CD4-positive, alpha-beta T cell treated with Interleukin-12 subunit alpha and Interleukin-12 subunit beta, for 1 hour (primary cell): ENCODE measurements at places on chromosomes 4 and X.

DNA sequence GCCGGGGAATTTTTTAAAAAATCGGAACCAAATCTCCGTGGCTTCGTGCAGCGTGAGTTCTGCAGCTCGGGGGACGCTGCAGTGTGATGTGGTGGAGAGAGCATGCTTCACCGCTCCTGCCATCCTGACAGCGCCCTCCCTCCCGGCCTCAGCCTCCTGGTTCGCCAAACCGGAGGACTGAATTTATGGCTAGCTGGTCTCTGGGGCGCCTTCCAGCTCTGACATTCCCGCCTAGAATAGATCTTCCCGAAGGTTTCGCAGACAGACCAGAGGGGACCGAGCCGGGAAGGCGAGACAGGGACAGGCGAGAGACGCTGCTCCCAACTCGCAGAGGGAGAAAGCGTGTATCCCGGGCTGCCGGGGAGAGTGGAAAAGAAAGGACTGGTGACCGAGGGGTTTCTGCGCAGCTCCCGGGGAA, 25.9 kb downstream of the HOPX start:
- DNase-seq: no peak

DNA sequence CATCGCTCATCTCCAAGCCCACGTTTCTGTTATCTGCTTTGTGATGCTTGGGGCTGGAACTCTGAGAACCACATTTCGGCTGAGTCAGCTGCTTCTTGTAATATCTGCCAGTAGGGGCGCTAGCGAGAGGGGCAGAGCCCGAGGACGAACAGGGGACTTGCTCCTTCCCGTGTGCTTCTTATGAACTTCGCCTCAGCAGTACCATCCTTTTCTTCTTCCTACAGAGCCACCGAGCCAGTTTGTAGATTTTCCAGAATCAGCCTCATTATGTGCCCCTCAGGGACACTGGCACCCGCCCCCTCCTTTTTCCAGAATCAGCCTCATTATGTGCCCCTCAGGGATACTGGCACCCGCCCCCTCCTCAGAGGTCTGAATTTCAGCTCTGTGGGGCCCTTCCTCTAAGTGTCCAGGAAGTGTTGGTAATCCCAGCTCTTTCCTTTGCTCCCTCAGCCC, 441.7 kb upstream of the RASGEF1B start:
- peak; percentile 56 for DNase-seq

GRCh38 chr4:113502906-113503305, 258.6 kb downstream of the CAMK2D start:
- DNase-seq: no peak

DNA sequence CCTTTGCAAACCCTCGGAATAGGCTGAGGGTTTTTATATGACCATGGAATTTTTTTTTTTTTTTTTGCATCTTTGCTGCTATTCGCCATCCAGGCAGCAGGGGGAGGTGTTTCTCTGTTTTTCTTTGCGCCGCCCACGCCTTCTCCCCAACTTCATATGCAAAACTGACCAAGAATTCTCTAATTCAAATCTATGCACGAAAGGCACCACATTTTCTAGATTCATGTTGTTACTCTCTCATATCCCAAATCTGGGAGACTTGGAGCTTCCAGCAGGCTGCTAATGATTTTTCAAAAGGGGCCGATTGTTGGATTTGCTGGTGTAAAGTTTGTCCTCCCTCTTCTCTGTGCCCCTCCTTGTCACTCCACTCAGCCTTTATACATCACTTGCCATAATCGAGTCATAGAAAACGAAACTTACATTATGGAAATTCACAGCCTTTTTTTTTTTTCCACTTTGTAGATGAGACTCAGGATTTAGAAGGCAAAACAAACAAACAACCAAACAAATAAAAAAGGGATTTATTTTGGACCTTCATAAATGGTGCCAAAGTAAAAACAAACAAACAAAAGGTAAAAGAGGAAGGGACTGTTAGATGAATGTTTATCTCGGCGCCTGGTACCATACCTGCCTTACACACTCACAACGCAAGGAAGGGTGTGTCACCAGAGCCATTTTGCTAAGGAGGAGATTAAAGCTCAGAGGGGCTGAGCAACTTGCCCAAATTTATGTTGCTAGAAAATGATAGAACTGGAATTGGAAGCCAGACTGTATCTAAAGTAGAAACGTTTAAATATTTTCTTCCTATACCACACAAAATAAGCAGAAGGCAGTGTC, 29.3 kb upstream of the BOD1L1 start:
- DNase-seq: peak; percentile 61

DNA sequence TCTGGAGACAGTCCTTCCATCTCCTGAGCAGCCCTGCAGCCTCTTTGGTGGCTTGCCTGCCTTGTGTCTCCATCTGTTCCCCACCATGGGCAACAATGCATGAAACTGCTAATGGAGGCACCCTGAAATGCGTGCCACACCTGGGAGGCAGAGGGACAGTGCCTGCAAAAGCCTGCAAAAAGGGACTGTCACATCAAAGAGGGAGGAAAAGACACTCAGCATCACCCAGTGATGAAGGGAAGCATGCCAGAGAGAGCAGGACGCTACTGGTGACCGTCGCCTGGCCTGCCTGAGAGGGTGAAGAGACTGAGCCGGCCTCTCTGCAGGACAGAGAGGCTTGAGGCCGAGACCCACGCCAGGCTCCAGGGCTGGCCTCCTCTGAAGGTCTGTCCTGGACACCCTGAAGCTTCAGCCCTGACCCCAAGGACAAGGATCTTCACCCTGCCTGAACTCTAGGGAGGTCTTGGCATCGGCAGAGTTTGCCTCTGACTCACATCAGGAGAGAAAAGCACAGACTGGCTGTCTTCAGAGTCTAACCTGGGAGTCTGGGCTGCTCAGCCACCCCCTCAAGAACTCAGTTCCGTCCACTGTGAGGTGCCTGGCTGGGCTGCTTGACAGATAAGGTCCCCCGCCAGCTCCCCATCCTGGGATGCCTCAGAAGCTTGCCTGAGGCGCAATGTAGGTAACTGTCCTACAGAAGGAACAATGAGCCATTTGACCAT, 8.1 kb downstream of the ACSL1 start:
- no peak for DNase-seq

GRCh38 chrX:103439161-103439560, 62.8 kb downstream of the BEX3 start:
- DNase-seq: no peak

DNA sequence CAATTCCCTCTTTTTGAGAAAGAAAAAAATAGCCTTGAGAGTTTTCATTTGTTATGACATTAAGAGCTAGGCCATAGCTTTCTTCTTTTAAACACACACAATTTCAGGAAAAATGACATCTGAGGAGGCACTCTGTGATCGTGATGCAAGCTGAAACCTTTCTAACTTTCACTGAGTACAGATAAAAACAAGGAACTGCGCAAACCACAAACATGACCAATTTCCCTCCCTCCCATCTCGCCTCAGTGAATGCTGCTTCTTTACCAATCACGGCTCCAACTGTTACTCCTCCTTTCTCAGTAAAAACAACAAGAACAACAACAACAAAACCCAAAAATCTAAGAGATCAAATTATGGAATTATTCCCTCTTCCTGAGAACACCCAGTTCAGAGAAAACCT, 626.8 kb downstream of the TLL1 start:
- no peak for DNase-seq

GRCh38 chr4:160009656-160010493, 907.0 kb downstream of the RAPGEF2 start:
- no peak for DNase-seq

- no peak for DNase-seq
Observed at GRCh38 chr4:129136433-129136832, 40.5 kb downstream of the C4orf33 start.

- DNase-seq: no peak
Observed at GRCh38 chr4:60134099-60134498, 1066.0 kb upstream of the ADGRL3 start.
